Kasumi-1 (cell line): ENCODE measurements at places on chromosomes 12 and 14.

DNA sequence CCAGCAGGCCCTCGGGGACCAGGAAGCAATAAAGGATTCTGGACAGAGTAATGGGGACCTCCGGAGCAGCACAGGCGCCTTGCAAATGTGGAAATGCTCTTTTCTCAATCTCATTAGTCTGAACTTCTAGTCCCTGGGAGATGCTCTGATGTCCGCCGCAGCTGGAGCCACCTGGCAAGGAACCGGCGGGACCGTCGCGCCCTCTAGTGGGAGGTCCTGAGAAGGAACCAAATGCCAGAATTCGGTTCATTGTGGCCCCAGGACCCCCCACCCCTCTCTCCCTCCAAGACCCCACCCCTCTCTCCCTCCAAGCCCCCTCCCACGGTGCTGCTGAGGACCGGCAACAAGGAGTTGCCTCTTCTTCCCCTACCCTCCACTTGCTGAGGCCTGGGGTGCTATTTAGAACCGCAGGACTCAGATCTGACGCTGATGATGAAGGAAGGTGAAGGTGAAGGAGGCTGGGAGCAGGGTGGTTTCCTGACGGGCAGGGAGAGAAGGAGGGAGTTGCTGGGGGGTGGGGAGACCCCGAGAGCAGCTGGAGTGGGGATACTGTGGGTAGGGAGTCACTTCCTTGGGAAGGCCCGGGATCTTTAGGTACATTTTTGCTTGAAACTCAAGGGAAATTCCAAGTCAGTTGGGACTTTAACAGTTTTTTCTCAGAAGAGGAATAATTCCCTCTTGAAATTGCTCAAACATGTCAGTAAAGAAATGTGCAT is 42.5 kb downstream of the SMIM41 start:
- DNase-seq: peak; percentile 63

DNA sequence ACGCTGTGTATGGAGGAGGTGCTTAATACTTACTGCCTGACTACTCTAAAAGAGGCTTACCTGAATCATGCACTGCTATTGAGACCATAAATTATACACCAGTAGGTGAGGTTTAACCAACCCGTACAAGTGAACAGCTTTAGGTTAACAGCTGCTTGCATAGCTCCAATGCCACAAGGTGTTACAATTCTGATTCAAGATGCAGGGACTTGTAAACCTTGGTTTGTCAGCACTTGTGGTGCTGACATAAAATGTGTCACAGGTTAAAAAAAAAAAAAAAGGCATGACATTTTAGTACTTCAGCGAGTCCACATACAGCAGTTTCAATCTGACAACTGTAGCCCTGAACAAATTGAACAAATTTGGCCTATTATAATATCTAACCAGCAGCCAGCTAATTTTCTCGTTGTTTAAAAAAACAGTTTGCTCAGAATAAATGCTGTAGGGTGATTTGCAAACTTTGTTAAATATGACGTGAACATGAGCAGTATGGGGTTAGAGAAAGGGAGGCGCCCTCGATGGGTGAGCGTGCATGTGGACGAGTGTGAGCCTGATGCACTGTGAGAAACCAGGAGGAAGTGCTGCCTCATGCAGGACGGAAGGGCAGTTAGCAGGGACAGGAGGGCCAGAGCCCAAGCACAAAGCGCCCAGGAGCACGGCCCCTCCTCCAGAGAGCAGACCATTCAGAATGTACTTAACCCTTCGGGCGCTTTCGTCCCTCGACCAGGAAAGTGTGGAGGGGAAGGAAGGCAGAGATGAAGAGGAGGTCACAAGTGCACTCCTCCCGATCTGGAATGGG is 44.7 kb downstream of the TCHP start:
- no peak for DNase-seq

DNA sequence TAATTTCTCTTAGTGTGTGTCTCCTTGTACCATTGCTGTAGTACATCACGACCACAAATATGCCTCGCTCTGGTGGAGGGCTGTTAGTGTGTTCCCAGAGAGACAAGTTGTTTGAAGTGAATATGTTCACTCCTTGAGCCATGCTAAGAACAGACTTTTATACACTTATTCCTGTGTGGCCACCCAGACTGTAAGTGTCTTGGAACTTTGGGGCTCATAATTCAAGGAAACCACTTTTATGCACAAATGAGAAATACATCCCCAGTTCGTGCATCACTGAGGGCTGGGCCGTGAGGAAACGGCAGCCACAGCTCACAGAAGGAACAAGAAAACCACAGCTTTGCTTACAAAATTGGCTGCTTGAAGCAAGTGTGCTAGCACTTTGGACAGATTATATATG is 362.2 kb upstream of the DDHD1 start:
- DNase-seq: peak; percentile 48

GRCh38 chr14:67188326-67188725 is 914 bp upstream of the GARIN2 start:
- no peak for DNase-seq

DNA sequence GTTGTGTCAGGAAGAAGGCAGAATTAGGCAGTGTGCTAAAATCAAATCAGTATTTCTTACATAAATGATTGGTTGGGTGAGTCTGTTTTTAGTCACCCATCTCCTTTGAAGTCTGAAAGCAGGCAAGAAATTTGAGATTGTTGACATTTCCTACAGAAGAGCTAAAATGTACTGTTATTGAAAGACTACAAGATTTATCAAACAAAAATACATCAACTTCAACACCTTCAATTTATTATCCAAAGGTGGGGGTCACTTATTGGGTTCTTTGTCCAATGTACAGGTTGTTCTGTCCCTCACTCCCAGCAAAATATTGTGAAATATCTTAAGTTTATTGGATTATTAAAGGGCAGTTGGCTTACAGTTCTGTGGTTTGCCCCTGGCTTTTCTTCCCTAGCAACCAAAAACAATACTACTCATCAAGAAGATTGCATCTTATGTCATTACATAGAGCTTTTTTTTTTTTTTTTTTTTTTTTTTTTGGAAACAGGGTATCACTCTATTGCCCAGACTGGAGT is 20.6 kb upstream of the PKP2 start:
- no peak for DNase-seq

- no peak for DNase-seq
Measured at GRCh38 chr12:17030338-17030737, 424.4 kb upstream of the LMO3 start.

DNA sequence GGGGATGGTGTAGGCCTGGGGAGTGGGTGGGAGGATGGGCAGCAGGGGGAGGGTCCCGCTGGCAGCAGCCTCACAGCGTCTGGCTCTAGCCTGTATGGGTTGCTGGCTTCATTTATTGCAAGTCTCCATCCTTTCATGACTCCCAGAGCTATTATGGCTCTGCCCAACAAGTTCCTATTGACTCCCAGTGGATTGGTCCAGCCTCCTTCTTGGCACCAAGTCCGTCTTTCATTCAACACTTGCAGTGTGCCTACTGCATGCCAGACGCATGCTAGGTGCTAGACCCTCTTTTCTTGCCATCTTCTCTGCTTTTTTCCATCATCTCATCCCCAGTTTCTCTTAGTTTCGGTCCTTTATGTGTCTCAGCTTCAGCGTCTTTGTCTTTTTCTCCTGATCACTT is 1.1 kb downstream of the PSMB11 start:
- no peak for DNase-seq

DNA sequence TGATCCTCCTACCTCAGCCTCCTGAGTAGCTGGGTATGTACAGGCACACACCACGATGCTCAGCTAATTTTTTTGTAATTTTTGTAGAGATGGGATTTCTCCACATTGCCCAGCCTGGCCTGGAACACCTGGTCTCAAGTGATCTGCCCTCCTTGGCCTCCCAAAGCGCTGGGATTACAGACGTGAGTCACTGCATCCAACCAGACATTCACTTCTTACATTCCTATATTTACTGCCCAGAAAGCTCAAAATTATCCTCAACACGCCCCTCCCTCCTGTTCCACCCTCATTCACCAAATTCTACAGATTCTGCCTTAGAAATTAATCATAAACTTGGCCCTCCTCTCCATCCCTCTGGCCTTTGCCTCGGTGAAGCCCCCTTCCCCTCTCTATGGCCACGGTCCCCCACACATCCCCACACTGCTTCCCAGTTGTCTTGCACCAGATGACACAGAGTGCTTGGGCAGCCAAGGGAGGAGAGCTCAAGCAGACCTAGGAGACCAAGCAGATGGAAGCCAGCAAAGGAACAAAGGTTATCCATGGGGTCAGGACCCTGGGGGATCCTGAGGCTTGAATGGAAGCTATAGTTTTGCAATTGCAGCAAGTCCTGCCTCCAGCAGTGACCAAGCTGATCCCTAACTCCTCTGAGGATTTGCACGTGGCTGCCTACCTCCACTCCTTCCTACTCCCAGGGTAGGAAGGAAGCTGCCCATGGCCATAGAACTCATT is 213.2 kb upstream of the FOXN3 start:
- DNase-seq: no peak

DNA sequence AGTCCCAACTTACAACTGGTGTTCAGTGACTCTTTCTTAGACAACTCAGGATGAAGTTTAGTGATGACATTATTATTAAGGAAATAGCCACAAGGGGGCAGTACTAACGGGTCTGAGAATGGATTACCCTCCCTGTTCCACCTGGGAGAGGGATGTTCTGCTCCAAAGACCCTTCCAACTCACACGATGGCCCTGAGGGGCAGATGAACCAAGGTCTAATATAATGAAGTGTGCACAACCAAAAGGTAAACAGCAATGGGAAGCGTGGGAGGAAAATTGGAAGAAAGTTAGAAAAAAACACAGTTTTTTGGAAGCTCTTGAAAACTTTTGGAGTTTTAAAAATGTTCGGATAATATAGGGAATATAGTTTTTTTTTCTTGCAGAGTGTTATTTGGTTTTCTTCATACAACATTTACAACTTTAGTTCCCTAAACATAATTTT is 24.0 kb downstream of the FGF6 start:
- DNase-seq: peak; percentile 8

DNA sequence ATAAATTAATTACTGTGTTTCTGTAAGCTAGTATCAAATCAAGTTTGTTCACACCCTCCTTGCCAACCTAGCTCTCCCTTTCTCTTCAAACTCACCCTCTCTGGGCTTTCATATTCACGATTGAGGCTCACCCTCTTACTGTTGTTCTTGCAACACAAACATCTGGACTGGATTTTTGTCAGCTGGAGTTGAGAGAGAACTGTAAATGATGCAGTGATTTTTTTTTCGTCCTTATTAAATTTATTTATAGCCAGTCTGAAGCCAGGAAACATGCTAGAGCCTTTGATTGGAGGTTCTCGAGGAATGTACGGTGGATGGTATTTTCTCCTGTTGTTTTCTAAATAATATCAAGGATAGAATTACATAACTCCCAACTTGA is 485.1 kb downstream of the ZFP36L1 start:
- DNase-seq: no peak

DNA sequence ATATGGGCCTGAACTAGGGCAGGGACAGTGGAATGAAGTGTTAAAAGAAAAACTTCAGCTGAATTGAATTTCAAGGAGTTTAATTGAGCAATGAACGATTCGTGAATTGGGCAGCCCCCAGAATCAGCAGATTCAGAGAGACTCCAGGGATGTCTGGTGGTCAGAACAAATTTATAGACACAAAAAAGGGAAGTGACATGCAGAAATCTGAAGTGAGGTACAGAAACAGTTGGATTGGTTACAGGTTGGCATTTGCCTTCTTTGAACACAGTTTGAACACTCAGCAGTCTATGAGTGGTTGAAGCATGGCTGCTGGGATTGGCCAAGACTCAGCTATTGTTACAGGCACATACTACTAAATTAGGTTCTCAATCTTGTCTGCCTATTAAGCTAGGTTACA is 9.7 kb upstream of the TBPL2 start:
- peak; percentile 13 for DNase-seq

DNA sequence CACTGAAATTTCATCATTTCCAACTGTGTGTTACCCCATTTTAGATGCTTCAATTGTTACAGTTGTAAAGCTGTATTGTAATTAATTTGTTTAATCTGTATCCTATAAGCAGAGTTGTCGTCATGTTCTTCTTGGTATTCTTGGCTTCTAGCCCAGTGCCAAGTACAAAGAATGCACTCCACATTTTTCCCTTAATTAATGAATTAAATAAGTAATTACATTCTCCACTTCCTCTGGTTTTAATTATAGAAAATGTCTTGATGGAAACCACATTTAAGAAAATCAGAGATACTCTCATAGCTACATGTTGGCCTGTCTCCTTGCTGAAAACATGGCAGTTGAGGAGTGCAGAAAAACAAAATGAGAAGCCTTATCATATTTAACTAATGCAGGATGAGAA is 746 bp downstream of the DNAI7 start:
- no peak for DNase-seq

DNA sequence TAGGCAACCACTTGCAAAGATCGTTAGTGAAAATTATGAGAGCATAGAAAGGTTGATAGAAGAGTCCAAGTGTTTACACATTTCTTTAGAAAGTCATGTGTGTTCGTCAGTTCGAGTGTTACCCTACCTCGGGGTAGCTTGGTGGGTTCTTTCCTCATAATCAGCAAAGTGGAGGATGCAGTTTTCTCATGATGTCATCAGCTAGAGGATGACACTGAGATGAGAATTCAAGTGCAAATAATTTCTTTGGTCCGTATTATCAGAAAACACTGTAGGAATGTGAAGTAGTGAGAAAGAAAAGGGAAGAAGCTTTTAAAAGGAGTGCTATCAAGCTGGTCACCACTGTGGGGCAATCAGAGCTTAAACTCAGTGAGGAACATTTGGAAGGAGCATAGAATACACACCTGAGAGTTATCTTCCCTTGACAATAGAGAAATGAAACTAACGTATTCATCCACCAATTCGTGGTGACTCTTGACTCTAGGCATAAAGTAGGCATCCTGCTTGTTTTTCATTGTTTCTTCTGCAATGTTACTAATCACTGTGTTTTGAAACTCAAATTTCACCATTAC is 1340.9 kb upstream of the TMEM132C start:
- DNase-seq: no peak

- no peak for DNase-seq
Measured at GRCh38 chr14:103734081-103734888, 18.7 kb downstream of the ZFYVE21 start.

DNA sequence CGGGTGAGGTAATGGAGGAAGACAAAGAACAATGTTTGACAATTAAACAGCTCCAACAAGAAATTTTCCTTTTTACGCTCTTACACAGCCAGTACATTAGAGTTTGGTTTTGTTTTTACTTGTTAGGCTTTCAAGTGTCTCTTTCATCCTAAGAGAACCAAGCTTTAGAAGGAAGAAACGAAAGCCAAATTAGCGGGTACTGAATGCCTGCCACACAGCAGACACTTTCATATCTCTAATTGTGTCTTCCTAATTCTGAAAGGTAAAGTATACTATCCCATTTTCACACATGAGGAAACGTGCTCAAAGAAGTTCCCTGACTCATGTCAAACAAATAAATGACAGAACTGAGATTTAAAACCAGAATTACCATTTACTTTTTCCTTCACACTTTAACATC is 65.0 kb downstream of the CDK17 start:
- DNase-seq: no peak

- DNase-seq: no peak
Measured at GRCh38 chr12:3272958-3273357, 195.8 kb downstream of the TSPAN9 start.

DNA sequence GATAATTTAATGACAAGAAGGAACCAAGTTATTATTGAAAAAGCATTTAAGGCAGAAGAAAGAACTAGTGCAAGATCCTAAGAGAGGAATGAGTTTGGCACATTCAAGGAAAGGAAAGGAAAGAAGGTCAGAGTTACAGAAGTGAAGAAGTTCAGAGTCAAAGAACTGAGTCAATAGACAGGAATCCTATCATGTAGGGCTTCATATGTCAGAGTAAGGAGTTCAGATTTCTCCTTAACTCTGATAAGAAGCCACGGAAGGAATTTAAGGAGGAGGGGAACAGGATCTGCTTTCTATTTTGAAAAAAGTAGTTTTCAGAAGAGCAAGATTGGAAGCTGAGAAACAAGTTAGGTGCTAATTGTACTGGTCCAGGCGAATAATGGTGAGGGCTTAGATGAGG is 223.1 kb upstream of the FOXN3 start:
- DNase-seq: no peak
